ENCODE measurements at places on chromosomes 16 and 17.

DNA sequence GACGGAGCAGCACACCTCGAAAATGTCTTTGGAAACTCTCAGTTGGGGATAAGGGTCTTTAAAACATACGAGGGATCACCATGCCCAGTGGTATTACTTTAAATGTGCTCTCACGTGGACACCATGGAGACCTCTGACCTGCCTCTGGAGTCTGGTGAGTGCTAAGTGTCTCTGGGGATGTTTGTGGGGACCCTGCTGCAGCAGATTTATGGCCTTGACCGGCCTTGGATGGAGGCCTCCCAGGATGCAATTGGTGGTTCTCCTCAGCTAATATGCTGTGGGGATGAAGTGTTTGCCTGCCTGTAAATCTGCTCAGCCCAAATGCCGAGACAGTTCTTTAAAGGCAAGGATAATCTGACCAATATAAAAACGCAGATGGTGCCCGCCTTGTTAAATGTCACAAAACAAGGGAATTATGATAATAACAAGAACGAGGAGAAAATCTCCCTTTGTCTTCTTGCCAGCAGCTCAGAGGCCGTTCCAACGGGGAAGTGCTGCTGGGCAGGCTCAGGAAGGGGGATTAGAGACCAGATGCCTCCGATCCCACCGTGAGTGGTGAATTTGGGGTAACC is 154.4 kb downstream of the ABCC12 start:
- DNase-seq, result no peak

DNA sequence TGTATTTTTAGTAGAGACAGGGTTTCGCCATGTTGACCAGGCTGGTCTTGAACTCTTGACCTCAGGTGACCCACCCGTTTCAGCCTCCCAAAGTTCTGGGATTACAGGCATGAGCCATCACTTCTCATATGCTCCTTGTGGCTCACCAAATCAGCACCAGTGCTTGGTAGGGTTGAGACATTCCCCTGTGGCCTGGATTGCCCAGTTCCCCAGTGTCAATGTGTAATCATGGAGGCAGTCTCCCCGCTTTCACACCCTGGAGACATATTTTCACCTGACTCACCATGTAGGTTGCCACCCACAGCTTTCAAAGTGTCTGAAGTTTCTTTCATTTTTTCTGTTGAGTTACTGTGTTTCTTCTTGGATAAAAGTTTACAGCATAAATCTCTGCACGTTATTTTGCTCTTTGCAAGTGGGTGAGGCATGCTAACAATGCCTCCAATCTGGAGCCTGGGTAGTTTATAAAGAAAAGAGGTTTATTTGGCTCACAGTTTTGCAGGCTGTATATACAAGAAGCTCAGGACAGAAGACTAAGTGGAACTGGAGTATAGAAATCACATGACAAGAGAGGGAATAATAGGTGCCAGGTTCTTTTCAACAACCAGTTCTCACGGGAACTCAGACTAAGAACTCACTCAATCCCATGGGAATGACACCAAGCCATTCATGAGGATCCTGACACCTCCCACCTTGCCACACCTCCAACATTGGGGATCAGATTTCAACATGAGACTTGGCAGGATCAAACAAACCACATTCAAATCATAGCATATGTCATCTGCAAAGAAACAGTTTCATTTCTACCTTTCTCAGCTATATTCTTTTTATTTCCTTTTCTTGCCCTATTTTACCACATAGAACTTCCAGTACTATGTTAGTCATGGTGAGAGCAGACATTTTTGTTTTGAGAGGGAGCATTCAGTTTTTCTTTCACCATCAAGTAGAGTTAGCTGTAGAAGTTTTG is 113.2 kb downstream of the PHKB start:
- DNase-seq, result no peak

GRCh38 chr17:51493206-51493605 is 232.9 kb downstream of the UTP18 start:
- no peak for DNase-seq

DNA sequence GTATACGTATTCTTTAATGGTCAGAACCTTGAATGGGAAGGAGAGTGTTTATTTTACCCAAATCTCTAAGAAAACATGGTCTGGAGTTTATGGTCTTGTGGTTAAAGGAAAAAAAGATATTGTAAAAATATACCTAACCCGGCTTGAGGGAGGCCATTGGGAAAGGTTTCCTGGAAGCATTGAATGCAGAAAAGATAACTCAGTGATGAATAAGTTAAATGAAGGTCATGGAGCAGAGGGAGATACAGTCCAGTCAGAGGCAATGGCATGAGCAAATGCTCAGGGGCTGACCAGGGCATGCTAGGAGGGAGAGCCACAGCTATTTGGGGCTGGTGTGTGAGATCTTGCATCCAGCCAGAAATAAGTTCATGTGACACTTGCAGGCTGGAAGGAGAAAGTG is 430.4 kb upstream of the CDH5 start:
- no peak for DNase-seq

DNA sequence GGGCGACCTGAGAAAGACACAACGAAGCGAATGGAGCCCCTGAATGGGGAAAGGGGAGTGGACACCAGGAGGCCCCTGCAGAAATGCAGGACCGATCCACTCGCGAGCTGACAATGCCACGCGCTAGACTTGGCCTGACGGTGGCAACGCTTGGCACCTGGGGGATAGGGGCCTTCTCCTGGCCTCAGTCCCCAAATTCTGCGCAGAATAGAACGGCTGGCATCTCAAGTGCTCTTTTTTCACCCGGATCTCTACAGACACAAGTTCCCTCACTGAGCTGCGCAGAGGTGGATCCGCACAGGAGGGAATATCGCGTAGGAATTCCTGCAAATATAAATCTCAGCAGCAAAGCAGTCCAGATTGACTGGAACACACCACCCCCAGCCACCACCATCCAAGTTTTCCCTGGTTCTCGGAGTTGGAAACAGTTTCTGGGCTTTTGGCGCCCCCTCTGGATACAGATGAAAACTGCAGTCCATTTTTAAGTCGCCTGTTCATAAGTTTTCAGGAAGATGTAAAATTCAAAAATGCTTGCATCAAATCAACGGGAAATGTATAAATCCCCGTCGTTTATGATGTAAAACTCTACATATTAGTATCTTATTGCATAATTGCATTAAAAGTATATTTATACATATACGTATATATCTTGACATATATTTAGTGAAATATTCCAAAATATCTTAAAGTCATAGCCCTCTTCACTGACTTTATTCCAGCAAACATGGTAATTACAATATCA is 2.3 kb upstream of the SOX9 start:
- peak; percentile 81 for DNase-seq

- peak; percentile 20 for DNase-seq
Measured at GRCh38 chr16:68490829-68491575, 42.7 kb upstream of the SMPD3 start.

DNA sequence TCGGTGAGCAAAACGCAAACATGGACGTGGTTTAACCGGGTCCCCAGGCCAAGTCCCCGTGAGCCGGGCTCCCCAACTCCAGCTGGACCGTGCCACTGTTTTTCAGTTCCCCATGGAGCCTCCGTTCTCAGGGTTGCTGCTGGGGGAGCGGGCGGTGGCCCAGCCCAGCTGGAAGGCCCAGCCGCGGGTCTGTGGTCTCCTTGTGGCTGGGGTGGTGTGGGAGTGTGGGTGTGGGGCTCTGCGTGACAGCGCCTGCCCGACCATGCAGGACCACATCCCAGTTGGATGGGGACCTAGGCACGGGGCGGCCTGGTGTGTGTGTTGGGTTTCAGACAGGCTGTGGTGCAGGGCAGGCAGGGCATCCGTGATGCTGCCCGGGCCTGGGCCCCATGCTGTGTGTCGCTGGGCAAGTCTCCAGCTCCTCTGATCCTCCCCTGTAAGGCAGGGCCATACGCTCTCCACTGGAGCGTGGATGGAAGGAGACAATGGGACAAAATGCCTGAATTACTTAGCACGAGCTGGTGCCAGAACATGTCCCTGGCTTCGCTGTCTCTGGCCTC is 40.3 kb downstream of the COX4I1 start:
- DNase-seq, result no peak

GRCh38 chr16:79776243-79776847 is 175.8 kb upstream of the MAF start:
- no peak for DNase-seq

- no peak for DNase-seq
Measured at GRCh38 chr17:64392300-64392699, 1.6 kb upstream of the PECAM1 start.

DNA sequence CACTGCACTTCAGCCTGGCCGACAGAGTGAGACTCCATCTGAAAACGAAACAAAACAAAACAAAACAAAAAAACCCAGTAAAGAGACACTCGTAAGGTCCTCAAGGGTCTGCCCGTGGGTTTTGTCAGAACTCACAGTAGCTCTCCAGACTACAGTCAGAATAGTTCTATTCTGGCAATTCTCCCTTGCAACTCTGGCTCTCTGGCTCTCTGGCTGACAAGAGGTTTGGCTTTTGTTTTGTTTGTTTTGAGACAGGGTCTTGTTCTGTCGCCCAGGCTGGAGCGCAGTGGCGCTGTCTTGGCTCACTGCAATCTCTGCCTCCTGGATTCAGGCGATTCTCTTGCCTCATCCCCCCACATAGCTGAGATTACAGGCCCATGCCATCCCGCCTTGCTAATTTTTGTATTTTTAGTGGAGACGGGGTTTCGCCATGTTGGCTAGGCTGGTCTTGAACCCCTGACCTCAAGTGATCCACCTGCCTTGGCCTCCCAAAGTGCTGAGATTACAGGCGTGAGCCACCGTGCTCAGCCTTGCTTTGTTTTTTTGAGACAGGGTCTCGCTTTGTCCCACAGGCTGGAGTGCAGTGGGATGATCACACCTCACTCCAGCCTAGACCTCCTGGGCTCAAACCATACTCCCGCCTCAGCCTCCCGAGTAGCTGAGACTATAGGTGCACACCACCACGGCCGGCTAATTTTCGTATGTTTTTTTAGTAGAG is 20.5 kb upstream of the CHP2 start:
- no peak for DNase-seq

DNA sequence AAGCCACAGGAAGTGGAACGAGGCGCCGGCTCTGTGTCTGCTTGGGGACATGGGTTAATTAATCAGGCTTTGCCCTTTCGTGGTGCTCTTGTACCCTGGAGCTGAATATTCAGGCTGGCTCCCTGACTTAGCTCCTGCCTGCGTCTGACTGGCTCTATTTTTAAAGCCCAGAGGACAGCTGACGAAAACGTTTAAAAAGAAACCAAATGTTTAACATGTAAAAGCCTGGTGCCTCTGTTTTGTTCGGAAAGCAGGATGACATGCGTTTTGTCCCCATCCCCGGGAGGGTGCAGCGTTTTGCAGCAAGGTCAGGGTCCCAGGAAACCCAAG is 61.1 kb downstream of the NT5M start:
- no peak for DNase-seq

DNA sequence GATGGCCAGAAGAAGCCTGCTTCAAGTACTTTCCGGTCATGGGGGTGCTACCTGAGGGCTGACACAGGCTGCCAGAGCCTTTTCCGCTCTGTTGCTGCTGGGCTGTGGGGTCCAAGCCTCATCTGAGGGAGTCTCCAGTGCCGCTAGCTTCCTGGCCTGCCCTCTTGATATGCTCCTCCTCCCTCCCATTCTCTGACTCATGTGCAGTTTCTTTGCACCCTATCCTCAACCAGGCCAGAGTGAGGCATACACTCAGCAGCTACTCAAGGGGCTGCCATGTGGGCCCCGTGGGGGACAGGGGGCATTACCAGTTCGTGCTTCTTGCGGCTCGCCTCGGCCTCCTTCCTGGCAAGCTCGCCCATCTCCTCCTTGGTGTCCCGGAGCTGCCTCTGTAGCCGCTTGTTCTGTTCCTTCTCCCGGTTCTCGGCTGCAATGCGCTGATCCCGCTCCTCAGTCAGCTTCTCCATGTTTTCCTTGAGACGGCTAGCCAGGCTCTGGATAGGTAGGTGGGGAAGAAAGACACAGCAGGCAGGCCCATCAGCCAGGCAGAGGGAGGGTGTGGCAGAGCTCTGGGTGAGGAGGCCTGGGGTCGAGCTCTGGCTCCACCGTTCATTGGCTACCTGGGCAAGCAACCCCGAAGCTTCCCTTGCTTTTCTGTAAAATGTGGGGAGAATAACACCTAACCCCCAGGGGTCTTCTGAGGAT is 43.8 kb downstream of the PIPOX start:
- DNase-seq, result no peak

DNA sequence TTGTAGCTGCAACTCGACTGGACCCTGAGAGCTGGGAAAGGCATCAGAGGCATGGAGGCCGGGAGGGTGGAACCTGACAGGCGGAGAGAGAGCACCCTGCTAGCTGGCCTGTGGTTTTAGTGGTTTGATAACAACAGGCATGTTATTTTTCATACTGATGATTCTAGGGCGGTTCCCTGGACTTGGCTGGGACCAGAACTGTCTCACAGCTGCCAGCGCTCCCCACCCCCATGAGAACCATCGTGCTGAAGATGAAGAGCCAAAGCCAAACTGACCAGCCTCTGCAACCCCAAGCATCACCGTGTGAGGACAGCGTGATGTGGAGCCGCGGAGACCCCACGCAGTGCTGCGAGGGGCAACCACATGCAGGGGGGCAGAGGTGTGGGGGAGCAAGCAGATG is 28.5 kb downstream of the MXRA7 start:
- no peak for DNase-seq

DNA sequence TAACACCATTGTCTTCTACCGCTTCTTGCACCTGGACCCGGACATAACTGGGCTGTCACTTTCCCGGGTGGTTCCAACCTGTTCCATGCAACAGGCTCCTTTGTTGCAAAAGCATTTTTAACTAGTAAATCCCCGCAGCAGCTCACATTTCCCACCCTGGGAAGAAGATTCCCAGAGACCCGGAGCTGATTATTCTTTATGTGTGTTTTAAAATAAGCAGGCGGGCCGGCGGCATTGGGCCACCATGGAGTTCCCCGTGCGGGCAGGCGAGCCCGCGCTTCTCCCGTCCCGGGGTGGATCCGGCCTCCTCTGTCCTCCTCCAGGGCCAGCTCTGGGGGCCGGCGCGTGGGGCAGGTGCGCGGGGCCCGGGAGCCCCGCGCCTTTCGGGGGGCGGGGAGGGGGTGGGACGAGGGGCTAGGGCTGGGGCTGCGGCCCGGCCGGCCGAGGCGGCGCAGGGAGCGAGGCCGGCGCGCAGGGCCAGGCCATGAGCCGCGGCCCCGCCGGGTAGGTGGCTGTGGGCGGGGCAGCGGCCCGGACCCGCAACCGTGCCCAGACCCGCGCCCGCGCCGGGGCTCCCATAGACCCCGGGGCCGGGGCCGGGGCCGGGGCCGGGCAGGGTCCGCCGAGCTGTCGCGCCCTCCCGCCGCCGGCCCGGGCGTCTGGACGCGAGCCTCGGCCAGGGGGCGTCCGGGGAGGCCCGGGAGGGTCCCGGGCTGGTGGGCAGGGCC is 1.7 kb downstream of the CRAMP1 start:
- no peak for DNase-seq

GRCh38 chr16:56520251-56520577 is 390 bp upstream of the BBS2 start:
- DNase-seq, result no peak

DNA sequence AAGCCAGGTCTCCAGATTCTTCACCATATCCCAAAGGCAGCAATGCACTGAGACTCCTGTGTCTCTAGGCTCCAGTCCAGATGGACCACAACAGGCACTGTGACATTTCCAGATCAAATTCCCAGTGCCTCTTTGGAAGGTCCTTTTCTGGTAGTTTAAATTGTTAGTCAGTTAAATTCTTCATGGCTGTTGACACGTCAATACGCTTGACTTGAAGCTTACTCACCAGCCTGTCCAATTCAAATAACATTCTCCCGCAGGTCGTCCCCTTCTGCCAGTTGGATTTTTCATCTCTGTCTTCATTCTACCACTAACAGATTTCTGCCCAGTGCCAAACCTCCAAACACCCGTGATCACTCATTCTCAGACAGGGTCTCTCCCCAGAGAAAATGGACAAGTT is 86.7 kb downstream of the SHISA9 start:
- DNase-seq, result no peak

All from left renal pelvis (tissue), 4 donors.